ENCODE measurements at places on chromosomes 6 and 20.

DNA sequence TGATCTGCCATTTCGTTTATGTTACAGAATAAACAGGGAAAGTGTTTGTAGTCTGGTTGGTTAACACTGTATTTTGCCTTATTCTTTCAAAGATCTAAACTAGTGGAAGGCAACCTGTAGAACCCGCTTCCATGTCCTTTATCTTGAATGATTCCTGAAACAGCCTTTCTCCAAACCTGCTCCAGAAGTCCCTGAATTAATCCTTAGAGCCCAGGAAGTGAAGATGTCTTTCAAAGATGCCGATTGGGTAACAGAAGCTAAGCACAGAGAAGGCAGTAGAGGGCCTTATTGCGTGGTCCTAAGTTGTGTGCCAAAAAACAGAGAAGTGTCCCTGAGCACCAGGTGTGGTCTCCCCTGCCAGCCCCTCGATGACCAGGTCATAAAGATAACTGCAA is 19.2 kb upstream of the ZSCAN16 start:
- DNase-seq = no peak

- no peak for DNase-seq
These were observed 718.0 kb downstream of the UTRN start for GRCh38 chr6:145003145-145003544.

- DNase-seq = no peak
These were observed 350.9 kb downstream of the SMOC2 start for GRCh38 chr6:168791917-168792316.

DNA sequence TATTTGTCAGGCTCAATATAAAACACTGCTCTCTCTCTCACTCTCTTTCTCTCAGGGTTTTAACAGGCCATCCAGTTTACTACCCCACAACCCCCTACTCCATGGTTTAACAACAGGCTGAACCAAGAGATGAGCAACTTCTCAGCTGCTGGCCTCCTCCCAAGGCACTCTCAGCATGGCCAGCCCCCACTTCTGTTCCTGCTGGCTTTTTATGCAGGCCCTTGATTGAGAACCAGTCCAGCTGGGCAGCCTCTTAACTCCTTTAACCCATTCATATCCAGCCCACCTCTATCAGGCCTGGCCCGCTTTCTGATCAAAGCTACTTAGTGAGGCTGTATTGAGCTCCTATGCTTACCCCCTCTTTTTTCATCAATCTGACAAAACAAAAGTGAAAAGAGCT is 346.8 kb upstream of the POU3F2 start:
- DNase-seq = no peak

- no peak for DNase-seq
These were observed 870 bp upstream of the MDFI start for GRCh38 chr6:41637194-41638001.

DNA sequence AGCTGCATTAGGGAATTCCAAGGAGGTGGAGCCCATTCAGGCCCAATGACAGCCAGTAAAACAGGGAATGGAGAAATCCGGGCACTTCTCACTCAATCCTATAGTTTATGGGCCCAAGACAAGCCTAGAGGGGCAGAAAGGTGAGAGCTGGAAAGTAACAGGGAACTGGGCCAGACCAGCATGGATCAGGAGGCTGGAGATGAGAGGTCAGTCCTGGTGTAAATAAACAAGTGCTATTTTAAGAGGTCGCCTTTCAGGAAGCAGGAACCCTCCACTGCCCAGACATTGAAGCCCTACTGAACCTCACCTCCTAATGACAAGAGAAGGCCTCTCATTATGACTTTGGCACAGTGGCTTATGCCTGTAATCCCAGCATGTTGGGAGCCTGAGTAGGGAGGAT is 57.2 kb upstream of the TGM3 start:
- DNase-seq = no peak

GRCh38 chr6:4264081-4264480 is 128.7 kb upstream of the ECI2 start:
- no peak for DNase-seq

DNA sequence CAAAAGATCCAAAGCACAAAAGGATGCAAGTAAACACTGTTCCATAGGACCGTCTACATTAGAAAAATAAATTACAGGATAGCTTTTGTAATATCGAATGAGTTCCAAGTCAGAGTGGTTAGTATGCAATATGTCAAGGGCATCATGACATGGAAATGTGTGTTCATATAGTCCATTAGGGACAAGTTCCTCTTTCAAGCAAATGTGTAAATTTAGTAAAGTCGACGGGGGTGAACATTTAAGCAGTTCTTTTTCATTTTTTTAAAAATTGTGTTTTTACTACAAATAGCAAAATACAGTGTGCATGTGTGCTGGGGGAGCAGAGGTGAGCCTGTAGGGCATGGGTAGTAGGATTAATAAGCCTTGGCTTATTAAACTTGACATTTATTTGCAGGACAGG is 359.0 kb downstream of the ESR1 start:
- DNase-seq = no peak

DNA sequence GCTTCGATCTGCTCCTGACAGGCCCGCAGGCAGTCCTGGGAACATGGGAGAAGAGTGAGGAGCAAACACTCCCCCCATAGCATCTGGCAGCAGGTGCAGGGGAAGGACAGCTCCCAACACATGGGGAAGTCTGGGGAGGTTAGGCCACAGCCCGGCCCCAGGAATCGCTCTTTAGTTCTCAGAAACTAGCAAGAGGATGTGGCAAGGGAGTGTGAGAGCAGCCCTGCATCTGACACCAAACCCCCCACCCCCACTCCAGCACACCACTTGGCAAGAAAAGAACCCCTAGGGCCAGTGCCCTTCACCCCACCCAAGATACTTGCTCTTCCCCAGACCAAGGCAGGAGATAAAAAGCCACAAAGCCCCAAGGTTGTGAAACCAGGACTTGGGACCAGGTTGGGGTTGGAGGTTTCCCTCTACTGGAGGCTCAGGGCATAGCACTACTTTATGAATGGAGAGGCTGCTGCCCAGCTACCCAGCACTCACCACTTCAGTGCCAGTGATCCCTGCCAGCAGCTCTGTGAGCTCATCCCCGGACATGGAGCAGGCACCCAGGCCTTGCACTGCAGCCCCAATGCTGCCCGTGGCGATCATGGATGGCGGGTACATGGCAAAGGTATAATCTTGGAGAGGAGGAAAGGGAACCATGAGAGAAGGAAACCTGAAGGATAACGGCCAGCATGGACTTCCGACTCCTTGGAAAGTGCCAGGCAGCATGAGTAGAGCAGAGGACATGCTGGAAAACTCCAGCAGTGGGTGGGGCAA is 5.4 kb downstream of the CCND3 start:
- DNase-seq = peak; percentile 52

DNA sequence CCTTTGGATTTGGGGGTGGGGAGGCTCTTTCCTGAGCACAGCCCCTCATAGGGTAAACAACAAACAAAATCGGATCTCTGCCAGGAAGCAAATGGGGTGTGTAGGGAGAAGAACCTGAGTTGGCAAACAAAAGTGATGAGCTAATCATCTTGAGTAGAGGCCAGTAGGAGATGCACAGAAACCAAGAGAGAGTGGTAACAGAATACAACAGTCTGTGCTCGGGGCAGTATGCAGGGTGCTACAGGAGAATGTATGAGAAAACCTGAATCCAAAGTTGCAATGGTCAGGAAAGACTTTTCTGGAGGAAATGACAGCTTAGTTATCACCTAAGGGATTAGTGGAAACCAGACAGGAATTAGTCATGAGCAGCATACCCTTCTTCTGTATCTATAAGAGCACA is 177.8 kb downstream of the CDKAL1 start:
- no peak for DNase-seq

DNA sequence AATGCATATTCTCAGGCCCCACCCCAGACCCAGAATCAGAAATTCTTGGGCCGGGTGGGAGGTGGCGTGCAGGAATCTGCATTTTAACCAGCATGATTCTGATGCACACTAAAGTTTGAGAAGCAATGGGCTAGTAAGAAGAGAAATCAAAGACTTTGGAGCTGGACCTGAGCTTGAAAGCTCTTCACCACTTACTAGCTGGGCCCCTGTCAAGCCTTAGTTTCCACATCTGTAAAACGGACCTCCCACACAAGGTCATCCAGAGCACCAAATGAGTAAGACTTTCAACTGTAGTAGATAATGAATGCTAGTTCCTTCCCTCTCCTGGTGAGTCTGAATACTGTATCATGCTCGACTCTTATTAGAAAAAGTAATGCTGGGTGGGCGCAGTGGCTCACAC is 87.0 kb downstream of the TBC1D7 start:
- no peak for DNase-seq

DNA sequence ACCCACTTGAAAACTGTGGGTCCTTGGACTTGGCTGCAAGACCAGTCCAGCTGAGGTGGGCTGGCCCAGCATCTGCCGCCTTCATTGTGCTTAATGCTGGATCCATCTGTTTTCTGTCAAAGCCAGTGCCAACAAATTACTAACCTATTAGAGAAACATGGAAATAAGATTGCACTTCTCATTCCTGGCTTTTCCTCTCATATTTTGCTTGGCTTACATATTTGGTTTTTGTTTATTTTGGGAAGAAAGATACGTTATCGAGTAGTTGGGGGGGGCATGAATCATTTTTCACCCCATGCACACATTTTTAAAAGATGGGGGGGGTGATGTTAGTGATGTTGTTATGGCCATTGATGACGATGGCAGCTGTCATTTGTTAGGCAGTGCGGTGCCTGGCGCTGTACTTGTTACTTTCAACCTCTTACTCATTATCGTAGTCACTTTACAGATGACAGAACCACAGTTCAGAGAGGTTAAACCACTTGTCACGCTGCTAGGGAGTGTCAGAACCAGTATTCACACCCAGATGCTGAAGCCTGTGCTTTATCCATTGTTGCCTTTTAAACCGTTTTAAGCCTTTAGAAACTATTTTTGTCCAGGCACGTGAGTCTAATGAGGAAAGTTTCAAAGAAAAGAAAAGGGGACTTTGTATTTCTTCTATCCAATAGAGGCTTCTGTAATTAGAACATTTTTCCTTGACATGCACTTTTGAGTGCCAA is 180.0 kb downstream of the TMEM242 start:
- peak; percentile 38 for DNase-seq

DNA sequence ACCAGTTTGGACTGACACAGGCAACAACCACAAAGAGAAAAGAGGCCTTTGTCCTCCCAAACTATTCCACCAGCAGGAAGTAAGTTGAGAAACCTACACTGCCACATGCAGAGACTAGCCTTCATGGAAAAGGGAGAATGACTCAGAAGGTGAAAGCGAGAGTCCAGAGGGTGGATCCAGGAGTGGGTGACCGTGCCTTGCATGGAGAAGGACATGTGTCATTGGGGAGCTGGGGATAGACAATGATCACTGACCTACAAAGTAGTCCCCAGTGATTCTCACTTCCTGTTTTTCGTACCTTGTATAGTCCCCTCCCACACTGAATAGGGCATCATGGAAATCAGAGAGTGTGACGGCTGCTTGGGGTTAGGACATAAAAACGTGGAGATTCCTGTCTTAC is 91.9 kb downstream of the MYLK4 start:
- DNase-seq = no peak

DNA sequence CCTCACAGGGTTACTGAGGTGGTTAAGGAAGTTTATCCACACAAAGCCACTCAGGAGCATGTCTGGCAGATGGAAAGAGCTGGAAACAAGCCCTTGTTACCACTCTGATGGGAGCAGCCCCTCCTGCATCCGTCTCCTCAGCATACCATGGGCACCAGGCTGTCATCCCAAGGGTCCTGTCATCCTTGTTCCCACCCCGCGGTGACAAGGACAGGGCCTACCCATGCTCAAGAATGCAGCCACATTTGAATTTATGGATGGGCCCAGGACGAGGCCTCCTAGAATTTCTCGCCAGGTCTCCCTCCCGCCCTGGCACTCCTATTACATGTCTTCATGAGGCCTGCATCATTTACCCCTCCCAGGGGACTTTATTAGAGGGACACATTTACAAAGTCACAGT is 60.0 kb downstream of the NPEPL1 start:
- DNase-seq = no peak

- no peak for DNase-seq
These were observed 29.3 kb upstream of the FAM83B start for GRCh38 chr6:54817236-54817635.

GRCh38 chr20:59125836-59126235 is 37.8 kb upstream of the ZNF831 start:
- no peak for DNase-seq

All from fibroblast of skin of left biceps (primary cell).